ENCODE measurements at places on chromosomes 6 and 20.
A peak's percentile ranks its signal among the peaks of the same experiment; 100 is the strongest.

DNA sequence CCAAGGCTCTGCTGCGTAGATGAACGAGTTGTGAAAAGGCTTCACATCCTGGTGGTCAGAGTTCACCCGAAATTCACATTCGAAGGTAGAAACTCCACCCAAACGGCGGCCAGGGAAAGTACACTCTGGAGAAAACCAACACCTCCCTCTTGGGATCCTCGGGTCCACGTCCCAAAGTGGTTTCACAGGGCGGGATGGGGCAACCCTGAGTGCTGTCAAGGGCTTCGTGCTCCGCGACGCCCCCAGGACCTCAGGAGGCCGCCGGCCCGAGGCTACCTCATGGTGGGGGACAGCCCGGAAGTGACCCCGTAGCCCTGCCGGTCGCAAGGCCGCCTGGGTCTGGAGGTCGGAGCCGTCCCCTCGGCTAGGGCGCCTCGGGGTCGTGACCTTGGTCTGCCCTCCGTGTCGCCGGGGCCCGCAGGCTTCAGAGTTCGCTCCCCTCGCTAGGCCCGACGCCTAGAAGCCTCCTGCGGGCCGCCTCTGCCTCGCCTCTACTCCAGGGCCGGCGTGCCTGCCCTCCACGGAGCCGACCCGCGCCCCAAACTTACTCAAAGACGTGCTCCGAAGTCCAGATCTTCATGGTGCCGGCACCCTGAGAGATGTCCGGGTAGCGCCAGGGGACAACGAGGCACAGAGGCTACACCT is at the start of gene PRELID3B:
TSS of gene PRELID3B (minus strand) at position 636 of the 645 bp plus-strand sequence. CDS start at position 580, 56 bp downstream.
- peak; percentile 13 for DNase-seq

- DNase-seq, result no peak
Observed at GRCh38 chr6:13248994-13249393, 79.3 kb downstream of the TBC1D7 start.

DNA sequence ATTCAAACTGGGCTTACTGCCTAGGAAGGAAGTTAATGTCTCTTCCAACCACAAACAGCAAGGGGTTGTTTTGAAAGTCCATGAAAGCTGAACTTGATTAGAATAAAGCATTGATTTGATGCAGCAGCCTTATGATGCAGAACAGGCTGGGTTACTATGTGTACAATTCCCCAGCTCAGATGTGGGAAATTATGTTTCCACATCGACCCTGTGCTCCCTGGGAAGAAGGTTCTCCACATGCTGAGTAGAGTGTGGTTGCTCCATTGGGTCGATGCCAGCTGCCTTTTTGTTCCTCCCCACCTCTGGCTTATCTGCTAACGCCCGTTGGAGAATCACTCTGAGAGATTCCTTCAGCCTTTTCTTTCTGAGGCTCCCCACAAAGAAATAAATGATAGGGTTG is 1.2 kb downstream of the MAS1L start:
- DNase-seq, result no peak

- DNase-seq, result peak; percentile 20
Observed at GRCh38 chr20:2955257-2955970, 82.1 kb downstream of the PTPRA start.

DNA sequence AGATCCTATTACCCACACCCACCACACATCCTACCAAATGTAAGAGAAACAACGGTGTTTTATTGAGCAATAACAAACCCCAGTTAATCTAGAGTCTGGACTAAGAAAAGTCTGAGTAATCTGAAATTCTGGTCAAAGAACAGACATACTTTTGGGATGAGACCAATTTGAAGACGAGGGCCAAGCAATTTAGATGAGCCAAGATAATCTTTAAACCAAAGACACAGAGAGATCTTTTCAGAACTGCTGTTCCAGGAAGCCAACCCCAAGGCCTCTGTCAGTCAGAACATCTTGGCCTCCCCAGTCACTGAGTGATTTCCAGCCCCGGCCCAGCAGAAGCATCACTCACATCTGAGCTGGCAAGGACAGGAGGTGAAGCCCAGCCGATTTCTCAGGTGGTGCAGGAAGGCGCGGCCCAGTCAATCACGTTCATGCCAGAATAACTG is 118.5 kb upstream of the SYNDIG1 start:
- DNase-seq, result no peak

DNA sequence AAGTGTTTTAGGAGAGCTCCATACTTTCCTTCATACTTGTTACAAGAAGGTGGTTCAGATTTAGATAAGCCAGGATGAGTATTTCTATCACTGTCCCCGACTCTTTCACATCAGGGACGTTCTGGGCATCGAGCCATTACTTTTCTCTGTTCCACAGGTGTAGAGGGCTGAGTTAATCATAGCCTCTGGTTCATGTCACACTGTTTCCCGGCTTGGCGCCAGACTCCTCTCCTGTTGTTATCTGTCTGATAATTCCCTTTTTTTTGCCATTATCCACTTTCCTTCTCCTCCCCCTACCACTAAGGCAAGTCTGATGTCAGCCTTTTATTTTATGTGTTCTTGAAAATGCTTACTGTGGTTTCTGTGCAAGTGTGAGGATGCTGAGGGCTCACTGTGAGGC is 593.4 kb downstream of the UTRN start:
- DNase-seq, result no peak

DNA sequence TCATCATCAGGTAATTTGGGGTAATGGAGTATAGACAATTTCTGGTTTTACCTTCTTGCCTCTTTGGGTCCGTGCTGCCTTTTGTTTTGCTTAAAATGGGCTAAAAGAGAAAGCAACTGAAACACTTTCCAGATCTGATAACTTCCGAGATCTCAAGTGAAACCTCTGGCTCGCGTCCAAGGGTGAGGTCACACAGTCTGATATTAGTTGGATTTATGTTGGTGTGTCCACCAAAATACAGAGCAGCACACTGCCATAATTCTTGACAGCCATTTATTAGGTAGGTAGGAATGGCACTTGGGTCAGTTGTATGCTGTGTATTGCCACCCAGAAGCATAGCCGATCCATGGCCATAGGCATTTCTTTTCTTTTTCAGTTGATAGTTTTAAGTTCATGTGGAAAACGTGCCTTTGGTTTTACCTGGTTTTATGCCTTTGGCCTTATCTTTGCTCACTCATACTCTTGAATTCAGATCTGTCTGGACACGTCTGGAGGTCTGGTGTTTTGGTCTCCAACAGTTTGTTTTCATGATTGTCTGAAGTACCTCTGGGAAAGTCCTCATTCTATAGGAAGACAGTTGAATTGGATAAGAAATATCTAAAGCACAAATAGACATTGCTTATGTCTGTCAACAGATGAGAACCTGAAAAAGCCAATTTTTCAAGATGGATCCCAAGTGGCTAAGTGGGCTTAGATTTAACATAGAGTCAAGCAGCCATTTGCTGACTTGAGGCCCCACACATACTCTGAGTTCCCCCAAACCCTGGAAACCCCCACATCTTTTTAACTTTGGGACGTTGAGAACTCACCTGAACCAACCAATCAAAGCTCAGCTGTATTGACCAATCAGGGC is 320.8 kb downstream of the SOX4 start:
- no peak for DNase-seq

GRCh38 chr6:395432-396125 is 4.0 kb downstream of the IRF4 start:
- DNase-seq, result no peak

DNA sequence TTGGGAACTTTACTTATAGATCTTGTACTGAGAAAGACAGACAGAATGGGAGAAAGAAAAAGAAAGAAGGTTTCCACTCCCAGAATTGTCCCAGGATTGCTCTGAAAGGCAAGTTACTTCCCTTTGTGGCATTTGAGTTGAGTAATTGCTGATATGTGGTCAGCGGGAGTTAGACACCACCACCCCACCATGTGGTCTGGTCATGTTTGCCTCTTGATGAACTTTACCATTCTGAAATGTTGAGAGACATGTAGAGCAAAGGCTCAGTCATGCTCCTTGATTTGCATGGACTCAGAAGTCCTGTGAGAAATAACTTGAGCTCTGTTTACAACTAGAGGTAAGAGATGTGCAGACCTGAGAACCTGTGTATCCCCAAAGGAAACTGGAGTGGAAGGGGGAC is 17.1 kb downstream of the TCF21 start:
- no peak for DNase-seq

DNA sequence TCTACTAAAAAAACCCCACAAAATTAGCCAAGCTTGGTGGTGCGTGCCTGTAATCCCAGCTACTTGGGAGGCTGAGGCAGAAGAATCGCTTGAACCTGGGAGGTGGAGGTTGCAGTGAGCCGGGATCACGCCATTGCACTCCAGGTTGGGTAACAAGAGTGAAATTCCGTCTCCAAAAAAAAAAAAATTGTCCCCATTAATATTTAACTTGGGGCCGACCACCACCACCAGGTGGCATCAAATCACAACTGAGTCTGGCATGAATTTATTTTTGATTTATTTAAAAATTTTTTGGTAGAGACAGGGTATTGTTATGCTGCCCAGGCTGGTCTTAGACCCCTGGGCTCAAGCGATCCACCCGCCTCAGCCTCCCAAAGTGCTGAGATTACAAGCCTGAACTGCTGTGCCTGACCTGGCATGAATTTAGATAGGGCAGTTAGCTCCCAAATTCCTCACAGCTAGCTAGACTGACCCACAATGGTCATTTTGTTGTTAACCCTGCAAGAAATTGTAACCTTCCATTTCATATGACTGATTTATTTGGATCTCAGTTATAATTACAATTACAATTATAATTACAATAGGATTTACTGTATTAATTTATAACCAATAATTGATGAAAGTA is 17.1 kb upstream of the BEND3 start:
- no peak for DNase-seq

GRCh38 chr20:6277661-6278240 is 154.9 kb upstream of the FERMT1 start:
- DNase-seq, result peak; percentile 49

DNA sequence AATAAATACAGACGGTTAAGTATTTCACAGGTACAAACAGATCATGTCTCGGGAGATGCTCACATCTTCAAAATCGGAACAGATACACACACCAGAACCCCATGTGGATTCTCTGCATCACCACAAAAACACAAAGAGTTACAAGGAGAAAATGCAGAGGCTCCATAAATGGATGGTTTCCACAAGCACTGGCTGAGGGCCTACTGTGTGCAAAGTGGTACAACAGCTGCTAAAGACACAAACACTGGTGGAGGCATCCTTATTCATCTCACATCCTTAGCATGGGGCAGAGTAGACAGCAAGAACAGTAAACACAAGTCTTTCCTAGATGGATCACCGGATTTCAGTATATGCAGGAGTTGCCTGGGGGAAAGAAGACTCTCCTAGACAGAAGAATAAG is 88.8 kb downstream of the DTNBP1 start:
- no peak for DNase-seq

- no peak for DNase-seq
Observed at GRCh38 chr20:53175135-53175780, 203.1 kb downstream of the TSHZ2 start.

- no peak for DNase-seq
Observed at GRCh38 chr6:109448615-109449014, 7.0 kb downstream of the MICAL1 start.
